ENCODE measurements at places on chromosomes 11 and 22.

- DNase-seq, result no peak
Measured at GRCh38 chr11:103959279-103959942, 77.0 kb upstream of the DDI1 start.

DNA sequence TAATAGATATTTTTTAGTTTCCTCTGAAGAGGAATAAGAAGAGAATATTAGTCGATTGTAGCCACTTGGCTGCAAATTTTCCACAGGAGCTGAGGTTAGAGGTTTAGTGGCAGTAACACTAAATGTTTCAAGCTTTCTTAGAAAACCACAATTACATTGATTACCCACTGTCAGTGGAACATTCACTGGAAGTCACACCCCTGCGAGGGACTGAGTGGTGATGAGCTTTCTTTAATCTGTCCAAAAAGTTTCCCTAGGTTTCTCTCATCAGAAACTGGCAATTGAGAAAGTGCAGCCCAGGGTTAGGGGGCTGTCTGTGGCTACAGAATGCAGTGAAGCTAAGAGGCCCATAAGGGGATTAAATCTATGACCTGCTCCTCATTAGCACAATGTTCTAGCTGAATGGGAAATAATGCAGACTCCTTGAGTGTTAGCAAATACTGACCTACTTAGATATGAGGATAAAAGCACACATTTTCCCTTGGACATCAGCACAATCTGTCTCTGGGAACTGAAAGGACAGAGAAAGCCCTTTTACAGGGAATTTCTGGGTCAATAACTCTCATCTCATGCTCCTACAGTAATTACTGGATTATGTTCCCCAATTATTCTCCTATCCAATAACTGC is 189.5 kb downstream of the FAM76B start:
- DNase-seq, result no peak

DNA sequence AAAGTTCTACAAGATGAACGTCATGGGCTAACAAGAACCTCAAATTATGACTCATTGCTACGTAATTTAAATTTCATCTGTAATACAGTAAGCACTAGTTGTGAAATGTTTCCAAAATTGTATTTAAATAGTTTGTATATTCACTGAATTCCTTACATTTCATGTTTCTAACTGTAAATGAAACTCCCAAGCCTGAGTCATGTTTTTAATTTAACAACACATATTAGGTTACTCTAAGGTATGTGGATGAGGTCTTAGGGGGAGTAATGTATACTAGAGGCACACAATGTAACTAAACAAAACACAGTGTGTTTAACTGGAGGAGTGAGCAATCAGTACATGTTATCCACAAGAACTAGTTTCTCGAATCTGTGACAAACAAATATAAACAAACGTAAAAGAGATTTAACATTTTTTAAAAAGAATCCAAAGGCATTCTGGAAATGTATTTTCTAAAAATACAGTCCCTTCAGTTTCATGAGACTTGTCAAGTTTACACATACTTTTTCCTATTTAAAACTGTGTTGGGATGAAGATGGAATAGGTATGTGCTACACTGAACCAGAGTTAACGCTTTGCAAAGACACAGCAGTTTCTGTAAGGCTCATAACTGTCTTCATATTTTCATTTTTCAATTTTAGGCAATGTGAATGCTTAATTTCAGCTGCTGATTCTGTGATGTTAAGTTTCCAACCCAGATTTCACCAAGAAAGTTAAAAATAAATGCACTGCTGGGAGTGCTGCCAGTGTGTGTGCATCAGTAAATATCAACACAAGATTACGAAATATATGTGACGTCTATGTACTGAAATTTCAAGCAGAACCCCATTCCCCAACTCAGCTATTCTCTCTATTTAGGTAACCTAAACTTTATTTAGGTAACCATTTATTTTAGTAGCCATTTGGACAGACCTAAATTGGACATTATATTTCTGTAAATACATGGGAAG is 52.6 kb downstream of the PITPNB start:
- DNase-seq, result no peak

- no peak for DNase-seq
Measured at GRCh38 chr22:42842658-42843370, 14.3 kb downstream of the ARFGAP3 start.

DNA sequence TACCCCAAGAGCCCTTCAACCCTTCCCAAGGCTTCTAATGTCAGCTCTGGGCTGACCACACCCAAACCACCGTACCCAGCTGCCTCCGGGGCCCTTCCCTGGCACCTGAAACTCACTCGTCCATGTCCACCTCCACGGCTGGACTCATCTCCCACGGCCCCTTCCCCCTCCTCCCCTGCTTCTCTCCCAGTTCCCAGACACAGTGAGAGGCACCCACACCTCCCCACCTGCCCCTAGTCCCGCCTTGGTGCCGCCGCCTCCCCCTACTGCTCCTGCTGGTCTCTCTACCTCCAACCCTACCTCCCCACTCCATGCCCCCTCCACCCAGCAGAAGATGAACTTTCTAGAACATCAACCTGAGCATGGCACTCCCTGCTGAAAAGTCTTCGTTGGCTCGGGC is 39.5 kb downstream of the ELFN2 start:
- DNase-seq, result no peak

DNA sequence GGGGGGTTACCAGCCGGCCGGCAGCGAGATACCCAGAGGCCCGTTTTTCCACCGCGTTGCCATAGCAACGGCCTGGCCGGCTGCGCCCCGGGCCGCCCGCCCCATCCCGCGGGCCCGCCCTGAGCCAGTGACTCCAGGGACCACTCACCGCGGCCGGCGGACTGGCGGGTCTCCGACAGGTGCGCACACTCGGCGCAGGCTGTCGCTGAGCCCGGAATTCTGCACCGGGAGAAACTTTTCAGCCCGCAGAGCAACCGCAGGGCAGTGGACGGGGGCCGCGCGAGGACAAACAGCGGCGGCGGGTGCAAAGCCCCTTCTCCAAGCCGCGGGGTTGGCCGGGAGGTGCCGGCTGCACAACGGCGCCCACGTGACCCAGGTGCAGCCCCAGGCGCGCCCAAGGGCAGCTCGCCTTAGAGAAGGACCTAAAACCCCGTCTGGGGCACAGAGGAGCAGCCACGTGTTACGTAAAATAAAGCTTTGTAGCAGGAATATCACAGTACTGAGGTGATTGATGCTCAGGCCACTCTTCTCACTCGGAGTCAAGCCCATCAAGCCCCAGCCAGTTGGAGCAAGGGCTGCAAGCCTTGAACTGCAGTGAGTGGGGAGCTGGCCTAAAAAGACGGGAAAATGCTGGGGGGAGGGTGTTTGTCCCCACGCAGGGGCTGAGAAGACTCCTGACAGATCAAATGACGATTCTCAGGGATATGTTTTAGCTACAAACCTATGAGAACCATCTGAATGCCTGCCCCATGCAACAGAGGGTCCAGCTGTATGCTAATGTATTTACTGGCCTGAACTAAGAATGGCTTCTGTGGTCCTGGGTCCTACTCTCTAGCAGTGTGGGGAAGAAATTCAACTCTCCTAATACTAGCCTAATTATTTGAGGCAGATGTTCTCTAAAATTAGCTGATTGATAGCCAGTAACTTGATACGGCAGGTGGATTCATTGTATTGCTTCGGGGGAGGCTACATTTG is at the start of gene STK33:
TSS of gene STK33 (minus strand) at position 294 of the 975 bp plus-strand sequence. CDS start 119,323 bp downstream, outside the sequence.
- DNase-seq, result peak; percentile 80

DNA sequence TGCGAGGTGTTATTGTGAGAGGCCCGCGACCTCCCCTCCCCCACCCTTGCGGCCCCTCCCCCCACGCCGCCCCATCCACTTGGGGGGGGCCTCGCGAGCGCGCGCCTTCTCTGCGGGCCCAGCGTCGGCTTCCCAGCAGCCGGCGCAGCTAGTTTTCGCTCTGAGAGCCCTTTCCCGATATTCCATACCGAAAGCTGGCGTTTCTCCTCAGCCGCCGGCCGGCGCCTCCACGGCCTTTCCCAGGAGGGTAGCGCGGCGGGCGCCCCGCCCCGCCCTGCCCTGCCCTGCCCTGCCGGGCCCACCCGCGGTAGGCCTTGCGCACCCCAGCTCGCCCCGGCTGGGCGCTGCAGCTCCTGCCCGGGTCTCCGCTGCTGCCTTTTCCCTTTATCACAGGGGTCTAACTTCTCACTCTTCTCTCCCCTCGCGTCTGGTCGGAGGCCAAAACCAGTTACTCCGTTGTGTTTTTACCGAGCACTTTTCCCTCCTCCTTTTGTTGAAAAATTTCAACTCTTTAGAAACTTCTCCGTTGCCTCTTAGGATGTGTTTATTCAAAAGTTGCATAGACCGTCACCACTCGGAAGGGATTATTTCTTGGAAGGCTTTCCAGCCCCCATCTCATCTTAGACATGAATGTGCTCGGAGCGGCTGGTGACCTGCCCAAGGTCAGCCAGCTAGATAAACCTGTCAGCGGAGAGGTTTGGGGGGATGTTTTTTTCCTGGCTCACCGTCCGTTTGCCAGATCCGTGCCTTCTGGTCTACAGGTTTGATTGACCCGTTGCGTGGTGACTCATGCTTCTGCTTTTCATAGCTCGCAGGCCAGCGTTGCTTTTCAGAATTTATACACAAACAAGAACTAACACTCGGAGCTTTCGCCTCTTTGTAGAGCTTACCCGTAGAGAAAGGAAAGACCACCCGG is 648 bp downstream of the PAFAH1B2 start:
- peak; percentile 70 for DNase-seq

DNA sequence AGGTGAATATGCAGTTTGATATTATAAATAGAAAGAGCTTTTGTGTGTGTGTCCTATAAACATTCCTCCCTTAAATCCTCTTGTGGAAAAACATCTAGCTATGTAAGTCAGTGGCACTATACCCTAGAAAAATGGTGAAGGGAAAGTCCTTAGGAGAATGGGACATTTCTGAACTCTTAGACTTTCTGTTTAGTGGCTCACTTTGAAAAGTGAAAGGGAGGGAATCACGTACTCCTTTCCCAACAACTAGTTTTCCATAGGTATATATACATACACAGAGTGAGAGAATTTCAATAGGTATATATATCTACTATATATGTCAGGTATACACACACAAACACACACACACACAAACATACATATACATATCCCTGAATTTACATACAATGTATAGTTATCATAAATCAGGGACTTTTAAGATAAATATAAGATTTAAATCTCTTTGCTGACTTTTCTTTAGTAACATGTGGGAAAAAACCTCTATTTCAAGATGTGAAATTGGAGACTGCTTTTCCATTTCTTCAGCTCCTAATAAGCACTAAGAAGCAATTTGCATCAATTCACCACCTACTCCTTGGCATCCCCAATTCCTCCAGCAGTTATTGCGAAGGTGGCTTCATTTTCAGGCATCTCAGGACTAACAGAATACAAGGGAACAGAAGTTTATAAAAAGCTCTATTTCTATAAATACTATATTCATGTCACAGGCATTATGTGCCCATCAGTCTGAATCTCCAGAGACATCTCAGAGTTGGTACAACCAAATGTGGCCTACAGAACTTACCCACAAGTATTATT is 13.5 kb upstream of the DDX17 start:
- no peak for DNase-seq

DNA sequence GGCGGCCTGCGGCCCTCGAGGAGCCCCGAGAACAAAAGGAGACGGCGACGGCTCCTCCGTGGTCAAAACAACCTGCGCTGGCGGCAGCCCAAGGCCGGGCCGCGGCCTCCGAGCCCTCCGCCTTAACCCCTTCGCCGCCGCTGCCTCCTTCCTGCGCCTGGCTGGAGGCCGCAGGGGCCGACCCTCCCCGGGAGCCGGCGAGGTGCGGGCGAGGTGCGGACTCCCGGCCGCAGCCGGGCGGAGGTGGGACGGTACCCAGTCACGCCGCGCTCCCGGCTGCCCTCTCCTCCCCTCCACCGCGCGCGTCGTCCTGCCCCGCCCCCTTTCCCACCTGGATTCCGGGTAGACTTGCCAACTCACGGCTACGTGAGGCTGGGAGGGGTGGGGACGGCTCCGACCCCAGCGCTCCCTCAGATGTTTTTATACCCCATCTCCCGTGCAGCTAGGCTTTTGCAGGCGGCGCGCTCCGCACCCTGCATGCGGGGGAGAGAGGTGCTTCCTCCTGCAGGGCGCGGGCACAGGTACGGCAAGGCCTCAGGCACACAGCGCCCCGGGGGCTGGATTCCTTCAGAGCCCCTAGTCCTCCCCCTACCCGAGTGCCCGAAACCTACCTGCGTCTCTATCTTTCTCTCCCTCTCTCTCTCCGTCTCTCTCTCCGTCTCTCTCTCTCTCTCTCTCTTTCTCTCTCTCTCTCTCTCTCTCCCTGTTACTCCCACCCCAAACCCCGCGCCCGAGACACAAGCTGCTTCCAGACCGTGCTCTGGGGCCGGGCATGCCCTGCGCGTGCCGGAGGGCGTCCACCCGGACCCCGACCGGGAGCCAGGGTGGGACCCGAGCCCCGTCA is 2.0 kb downstream of the PDGFB start:
- DNase-seq, result peak; percentile 79

DNA sequence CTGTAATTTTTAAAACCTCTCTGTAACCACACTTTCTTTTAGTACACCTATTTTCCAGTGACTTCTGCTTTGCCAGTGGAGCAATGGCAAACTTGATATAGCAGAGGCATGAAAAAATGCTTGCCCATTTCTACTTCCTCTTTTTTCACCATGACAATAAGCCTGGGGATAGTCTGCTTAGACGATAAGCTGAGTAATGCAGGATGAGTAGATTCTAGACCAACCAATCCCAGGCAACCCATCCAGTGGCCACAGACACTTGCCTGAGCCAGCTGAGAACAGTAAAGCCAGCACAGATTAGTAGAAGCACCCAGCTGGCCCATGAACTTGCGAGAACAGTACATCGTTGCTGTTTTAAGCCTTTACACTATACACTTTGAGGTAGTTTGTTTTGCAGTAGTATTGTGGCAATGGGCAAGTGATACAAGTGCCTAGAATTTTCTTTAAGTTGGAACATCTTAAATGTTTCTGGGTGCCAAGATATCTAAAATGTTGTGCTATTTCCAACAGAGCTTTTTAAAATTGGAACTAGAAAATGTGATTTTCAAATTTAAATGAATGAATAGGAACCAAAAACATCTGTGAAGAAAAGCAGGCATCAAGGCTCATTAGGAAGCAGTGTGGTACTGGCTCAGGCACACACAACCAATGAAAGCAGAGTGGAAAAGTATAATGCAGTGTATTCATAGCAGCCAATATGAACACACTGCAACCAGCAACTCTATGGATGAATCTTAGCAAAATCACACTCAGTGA is 37.7 kb downstream of the DDI1 start:
- no peak for DNase-seq

DNA sequence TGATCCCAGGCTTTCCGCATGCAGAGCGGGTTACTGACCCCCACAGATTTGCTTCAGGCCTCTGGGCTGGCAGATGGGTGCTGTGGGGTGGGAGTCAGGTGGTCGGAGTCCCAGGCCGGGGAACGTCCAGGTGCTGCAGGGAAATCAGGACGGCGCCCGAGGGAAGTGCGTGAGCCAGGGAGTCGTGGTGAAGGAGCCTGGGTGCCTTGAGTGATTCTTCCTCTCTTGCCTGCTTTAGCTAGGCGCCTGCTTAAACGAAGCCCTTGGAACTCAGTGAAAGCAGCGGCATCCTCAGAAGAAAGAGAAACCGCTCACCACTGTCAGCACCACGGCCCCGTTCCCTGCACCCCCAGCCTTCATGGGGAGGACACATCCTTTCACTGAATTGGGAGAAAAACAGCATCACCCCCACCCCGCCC is 455.6 kb downstream of the BRD1 start:
- DNase-seq, result no peak

Data from kidney (tissue), 22 donors.